ENCODE measurements at places on chromosomes 5 and 9.
A peak's percentile ranks its signal among the peaks of the same experiment; 100 is the strongest.

GRCh38 chr9:69001921-69002320, 12.0 kb downstream of the PRKACG start:
- DNase-seq, result no peak

GRCh38 chr9:134301387-134302129, 24.7 kb upstream of the RXRA start:
- no peak for DNase-seq

GRCh38 chr5:137075163-137075970, 423.8 kb downstream of the SPOCK1 start:
- DNase-seq, result no peak

DNA sequence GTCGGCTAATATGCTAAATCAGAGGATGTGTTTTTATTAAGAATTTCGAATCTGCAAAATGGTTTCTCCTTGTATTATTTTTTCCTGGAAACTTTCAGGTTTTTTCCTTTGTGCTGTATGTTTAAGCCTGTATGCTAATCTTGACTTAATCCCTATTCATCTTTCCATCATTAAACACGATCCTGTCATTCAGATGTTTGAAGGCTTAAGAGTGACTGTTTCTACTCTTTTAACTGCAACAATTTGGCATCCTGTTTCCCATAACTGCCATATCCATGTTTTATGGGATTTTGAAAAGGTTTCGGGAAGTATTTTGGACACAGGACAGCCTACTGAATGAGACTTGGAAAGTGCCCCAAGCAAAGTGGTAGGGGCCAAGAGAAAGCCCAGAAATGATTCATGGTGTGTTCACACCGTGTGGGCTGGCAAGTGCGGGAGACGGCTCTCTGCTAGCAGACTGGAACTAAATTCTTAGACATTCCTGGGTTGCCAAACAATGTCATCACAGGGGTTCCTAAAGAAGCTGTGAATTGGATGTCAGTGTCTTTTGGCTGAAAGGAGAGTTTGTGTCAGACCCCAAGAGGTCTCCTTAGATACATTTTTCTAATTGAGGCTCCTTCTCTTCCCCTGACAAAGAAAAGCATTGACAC, 125.4 kb upstream of the ADAMTS16 start:
- no peak for DNase-seq

GRCh38 chr9:30536494-30536893, 1847.9 kb upstream of the ACO1 start:
- no peak for DNase-seq

DNA sequence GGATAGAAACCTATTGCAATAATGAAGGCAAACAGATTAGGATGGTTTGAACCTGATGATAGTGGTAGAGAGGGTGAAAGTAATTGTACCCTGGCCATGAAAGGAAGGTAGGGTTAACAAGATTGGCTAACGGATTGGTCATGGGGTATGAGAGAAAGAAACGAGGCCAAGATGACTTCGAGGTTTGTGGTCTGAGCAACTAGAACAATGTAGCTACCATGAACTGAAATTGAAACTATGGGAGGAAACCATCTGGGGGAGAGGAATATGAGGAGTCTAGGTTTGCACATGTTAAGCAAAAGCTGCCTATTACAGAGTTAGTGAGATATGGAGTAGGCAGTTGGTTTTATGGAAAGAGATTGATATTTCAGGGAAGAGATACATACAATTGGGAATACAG, 406.0 kb downstream of the PRELID2 start:
- DNase-seq, result no peak

- DNase-seq, result no peak
Observed at GRCh38 chr9:126506361-126507317, 107.1 kb upstream of the LMX1B start.

- no peak for DNase-seq
Observed at GRCh38 chr5:146310540-146310939, 28.1 kb upstream of the POU4F3 start.

DNA sequence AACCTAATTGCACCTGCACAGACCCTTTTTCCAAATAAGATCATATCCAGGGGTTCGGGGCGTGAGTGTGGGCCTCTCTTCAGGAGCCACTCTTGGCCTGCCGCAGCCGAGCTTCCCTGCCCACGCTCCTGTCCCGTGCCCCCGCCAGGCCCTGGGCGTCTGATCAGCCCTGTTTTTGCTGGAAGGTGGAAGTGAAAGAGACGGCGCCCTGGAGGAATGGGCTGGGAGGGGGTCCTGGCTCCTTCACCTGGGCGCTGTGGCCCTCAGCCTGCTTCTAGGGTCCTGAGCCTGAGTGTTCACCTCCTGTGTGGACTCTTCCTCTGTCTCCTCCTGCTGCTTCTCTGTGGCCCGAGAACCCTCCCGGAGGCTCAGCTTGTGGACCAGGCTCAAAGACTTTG, 11.2 kb upstream of the COL5A1 start:
- DNase-seq, result no peak

DNA sequence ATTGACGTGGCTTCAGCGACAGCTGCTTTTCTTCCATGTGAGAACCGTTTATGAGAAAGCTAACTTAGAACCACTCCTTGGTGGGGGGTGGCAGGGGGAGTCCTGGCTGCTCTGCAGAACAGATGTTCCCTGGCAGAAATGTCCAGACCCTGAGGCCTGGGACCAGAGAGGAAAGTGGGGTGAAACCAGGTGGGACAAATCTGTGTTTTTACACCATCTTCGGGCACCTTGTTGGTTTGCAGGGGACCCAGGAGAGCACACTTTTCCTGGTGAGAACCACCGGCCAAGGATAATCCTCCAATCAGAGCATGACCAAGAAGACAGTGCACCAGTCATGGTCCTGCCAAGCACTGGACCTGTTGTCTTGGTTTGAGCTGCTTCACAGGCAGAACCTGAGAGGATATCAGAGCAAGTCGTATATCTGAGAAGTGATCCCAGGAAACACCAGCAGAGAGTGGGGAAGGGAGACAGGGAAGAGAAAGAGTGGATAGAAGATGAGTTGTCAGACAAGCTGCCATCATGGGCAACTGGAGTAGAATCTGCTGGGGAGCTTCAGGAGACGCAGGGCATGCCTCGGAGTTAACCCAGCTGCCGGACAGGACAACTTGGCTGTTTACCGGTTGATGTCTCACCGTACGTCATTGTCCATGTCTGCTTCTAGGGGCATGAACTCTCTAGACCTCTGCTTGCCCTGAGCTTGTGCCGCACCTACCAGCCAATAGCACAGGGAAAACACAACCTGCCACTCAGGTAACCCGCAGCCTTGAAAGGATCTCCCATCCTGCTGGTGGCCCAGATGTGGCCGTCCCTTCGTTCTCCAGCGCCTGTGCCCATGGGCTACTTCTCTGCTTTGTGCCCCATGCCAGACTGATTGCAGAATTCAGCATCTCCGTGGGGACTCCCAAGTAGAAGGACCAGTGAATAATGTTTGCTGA, 178.4 kb upstream of the MVB12B start:
- DNase-seq, result no peak

GRCh38 chr5:665541-665955, 27.6 kb downstream of the TPPP start:
- no peak for DNase-seq

DNA sequence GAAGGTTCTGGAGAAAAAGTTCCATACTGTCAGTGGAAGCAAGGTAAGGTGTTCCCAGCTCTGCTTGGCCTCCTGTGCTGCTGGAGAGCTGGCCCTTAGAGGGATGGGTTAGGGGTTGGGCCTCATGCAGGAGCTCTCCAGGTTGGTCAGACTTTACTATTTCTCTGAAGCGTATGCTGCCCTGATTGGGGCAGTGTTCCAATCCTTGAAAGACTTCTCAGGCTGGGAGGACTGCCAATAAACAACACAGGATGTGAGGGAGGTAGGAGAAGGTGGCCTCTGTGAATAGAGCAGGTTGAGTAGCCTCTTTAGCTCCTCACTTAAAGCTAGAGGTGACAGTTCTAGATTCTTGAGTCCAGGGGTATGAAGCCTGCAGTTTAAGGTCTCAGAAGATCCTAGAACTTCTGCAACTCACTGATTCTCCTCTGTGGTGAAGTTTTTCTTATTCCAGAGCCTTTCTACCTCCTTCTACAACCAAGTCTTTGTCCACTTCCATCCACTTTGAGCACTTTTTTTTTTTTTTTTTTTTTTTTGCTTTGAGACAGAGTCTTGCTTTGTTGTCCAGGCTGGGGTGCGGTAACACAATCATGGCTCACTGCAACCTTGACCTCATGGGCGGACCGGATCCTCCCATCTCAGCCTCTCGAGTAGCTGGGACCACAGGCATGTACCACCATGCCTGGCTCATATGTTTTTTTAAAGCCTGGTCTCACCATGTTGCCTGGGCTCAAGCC, 3.0 kb downstream of the HNRNPAB start:
- DNase-seq, result no peak

DNA sequence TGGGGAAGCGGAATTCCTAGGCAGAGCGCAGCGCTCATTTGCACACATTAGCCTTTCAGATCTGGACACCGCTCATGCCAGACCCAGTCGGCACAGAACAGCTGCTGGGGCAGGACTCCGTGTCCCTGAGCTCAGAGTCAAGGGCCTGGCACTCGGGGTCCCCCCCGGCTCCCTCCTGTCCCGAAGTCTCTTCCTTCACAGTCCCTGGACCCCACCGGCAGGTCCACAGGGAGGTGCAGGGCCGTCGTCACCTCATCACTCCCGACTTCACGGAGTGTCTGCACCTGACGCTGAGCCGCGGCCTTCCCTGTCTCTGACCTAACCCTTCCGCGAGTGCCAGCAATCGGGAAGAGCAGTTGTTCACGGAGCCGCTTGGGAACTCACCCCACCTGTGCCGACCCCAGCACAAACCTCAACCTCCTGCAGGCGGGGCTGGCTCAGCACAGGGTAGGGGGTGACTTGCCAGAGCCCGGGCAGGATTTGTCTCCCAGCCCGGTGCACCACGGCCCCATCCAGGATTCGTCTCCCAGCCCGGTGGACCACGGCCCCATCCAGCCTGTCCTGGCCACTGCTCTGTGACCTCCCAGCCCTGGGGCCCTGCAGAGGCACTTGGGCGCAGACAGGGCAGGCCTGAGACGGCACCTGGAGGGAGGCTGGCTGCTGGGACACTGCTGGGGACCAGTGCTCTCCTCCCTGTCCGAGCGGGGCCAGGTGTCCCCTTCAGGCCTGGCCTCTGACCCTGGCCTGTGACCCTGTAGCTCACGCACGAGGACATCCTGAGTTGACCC, 9.9 kb upstream of the SLC9A3 start:
- no peak for DNase-seq

DNA sequence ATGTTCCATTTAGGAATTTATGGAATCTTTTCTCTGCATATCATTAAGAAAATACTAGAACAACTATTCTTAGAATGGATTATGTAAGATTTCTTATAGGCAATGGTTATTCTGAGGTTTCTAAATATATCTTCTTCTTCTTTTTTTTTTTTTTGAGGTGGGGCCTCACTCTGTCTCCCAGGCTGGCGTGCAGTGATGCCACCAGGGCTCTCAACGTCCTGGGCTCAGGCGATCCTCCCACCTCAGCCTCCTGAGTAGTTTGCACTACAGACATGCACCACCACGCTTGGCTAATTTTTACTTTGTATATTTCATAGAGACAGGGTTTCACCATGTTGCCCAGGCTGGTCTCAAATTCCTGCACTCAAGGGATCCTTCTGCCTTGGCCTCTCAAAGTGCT, 137.2 kb downstream of the SREK1 start:
- peak; percentile 30 for DNase-seq

DNA sequence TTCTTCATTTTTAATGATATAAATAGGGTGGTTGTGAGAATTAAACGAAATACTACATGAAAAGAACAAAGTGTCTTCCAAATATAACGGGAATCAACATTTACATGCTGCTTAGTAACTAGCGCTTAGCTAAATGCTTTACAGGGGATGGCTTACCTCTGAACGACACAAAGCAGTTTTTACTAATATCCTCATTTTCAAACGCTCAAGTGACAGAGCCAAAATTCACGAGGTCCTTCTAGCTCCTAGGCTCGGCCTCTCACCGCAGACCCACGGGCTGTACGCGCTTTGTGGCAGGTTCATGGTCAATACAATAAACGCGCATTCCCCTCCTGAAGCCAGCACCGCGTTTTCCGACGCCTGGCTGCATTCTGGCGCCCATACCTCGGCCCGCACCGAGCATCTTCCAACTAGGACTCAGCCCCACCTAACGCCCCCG, 442 bp downstream of the ZNF510 start:
- no peak for DNase-seq

GRCh38 chr9:78753039-78753438, 456.1 kb downstream of the PSAT1 start:
- DNase-seq, result no peak

- DNase-seq, result no peak
Observed at GRCh38 chr9:128125580-128126354, 1.8 kb downstream of the PTGES2 start.

DNA sequence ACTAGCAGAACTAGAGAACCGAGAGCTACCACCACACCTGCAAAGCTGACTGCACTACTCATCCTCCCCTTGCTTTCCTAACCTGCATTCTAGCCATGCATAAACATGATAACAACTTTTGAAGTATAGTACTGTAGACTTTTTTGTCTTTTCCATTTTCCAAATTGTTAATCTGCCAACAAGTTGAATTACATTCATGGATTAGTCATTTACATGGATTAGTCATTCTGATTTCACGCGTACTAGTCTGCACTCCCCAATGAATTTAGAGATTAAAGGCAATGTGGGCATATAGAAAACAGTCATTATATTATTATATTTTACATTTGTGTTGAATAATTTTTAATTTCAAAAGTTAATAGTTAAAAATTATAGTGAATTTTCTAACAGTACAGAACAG, 81.4 kb downstream of the EDIL3 start:
- no peak for DNase-seq

- DNase-seq, result no peak
Observed at GRCh38 chr9:95725045-95725444, 150.4 kb upstream of the ERCC6L2 start.

- DNase-seq, result no peak
Observed at GRCh38 chr5:100683881-100684280, 148.7 kb downstream of the FAM174A start.

DNA sequence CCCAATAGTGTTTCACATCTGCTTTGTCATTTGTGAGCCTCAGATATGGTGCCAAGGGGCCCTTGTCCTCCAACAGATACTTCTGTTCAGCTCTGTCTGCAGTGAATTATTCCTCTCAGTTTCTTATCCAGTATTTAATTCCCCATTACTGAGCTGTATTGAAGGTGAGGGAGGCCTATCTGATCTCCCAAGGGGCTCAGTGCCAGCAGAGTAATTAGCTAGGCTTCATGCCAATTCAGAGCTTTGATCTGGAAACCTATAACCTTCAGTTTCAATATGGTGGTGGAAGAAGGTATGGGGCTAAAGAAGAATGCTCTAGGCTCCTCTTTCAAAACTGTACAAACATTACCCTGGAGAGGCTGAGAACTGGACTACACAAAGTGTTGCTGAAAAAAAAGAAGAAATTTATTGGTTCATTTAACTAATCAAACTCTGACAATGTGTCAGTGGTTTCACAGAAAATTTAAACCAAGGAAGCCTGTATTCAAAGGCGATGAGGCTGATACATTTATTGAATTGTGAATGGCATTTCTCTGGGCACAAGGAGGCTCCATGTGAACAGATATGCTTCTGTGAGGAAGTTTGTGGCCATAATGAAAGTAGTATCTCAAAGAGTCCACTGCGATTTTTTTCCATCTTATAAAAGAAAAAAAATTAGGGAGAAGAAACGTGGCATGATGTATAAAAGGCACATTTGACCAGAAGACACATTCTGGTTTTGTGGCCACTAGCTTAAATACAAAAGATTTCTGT, 397.8 kb downstream of the TLE4 start:
- no peak for DNase-seq

Measured in suppressor macrophage treated with lipopolysaccharide for 4 hours (primary cell).